Fibroblast of skin of left biceps (primary cell): ENCODE measurements at places on chromosomes 5 and 9.
A peak's percentile ranks its signal among the peaks of the same experiment; 100 is the strongest.

- DNase-seq, result no peak
These were observed 36.2 kb downstream of the OTULIN start for GRCh38 chr5:14700478-14701436.

DNA sequence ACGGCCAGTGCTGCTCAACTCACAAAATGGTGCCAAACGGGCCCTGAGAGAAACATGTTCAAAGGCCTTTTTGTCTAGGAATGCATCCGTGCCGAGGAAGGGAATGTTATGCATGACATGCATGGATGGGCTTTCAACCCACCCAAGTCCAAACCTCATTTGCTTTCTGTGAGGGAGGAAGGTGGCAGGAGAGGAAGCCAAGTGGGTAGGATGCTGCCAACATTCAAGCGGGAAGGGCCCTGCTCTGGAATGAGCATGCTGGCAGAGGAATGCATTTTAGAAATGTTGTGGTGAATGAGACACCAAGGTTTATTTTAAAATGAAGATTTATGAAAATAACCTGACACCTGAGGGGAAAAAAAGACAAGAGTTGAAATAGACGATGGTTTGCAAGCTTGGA is 479.1 kb downstream of the CCDC171 start:
- no peak for DNase-seq

GRCh38 chr5:109917966-109918365 is 228.2 kb downstream of the MAN2A1 start:
- peak; percentile 8 for DNase-seq

DNA sequence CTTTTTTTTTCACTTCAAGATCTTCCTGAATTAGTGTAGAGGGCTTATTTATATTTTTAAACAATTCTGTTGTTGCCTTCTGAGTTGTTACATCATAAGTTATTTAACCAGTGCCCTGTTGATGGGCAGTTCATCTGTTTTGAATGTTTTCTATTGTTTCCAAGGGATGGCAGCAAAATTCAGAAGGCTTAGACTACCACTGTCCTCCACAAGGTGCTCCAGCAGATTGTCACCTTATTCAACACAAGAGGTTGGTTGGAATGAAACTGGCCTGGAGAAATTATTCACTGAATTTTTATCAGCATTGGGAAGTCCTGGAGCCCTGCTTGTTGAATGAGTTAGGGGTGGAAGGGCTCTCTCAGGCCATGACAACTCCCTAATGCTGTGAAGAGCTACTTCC is 1.3 kb upstream of the KLHL9 start:
- no peak for DNase-seq

GRCh38 chr5:143149759-143150158 is 253.7 kb downstream of the NR3C1 start:
- no peak for DNase-seq

DNA sequence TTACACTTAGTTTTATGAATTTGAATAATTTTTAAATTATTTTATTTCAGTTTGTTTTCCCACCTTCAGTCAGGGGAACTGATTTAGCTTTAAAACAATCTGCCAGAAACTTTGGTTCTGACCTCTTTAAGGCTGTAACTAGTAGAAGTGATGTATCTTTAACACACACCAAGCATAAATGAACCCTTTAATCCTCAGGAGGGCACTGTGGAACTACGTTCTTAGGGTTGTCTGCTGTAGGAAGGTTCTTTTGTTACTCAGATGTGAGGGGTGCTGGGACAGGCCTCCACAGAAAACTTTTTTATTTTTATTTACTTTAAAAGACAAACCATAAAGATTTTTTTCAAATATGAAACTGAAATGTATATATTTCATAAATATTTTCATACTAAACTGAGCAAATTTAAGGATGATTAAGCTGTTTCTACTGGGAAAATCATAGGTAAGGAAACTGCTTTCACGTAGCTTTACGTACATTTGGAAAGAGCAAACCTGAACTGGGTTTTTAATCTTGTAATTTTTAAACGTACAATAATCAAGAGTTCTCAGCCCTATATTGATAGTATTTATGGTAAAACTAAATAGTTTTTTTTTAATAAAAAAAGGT is 5.3 kb downstream of the KLF4 start:
- DNase-seq, result peak; percentile 58

GRCh38 chr5:93352186-93352585 is 228.8 kb downstream of the NR2F1-AS1 start:
- DNase-seq, result no peak

- no peak for DNase-seq
These were observed 1.0 kb downstream of the KLF9 start for GRCh38 chr9:70413464-70413798.

GRCh38 chr9:114344188-114344566 is 14.5 kb downstream of the ORM2 start:
- no peak for DNase-seq

- DNase-seq, result no peak
These were observed 137.0 kb downstream of the PBX3 start for GRCh38 chr9:125884218-125884595.

DNA sequence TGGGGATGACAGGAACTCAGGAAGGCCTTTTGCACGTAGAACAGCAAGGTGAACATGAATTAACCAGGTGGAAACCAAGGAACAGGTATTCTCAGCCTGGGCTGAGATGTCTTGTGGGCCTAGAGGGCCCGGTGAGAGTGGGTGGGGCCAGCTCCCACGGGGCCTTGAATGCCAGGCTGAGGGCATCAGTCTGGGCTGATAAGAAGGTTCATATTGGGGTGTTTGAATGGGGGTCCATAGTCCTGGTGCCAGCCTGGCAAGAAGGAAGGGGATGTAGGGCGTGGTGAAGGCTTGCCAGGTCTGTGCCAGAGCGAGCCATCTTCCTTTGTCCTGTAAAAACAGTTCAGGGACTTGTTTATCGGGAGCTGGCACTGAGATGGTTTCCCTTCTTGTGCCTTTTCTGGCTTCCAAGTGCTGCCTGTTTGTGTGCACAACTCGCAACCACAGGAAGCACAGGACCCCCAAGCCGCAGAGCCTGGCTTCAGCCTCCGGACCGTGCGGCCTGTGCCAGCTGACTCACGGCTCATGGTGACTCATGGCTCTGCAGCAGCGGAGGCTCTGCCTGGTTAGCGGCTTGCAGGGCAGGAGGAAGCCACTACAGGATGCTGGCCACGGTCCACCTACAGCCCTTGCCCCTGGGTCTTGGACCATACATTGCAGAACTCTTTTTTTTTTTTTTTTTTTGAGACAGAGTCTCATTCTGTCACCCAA is 2.4 kb downstream of the CARD19 start:
- peak; percentile 76 for DNase-seq
